ENCODE measurements at places on chromosomes 2 and 18. TPM values are rescaled to one million over a fixed set of nuclear protein-coding genes. Genes with fewer than 3 reads are reported as not detected.

DNA sequence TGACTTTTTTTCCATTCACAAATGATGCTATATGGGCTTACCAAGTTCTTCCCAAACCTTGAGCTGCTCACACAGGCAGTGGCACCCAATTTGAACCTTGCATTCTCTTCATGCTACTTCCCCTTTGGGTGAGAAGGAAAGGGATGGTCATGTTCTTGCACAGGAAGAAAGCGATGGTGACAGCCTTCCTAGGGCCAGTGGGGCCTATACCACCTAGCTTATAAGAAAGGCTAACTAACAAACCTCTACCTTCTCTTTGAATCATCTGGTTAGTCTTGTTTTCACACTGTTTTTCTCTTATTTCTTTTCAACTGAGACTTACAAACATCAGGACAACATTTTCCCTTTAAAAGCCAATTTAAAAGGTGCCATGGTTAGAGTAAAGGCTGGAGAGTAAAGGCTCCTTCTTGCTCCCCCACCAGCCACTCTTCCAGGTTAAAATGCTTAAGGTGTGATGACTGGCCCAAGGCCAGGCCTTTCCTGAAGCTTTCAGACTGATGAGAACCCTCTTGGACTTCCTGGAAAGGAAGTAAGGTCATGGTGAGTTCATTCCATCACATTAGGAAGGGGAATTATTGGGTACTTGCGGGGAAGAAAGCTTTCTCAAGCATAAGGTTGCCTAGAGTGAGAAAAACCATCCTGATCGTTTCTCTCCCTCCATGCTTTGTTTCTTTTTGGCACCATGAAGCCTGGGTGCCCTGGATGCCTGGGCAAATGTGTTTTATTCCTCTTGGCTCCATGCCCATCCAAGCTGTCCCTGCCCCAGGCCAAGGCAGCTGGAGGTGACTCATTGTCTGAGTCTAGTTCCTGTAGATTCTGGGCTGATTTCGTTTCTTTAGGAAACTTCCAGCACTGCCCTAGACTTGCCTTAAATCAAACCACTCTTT is 41.4 kb upstream of the ITGB6 start:
- no peaks in the 10 kb centered on the region for H3K4me1 ChIP-seq
- H3K36me3 ChIP-seq = no peaks in the 10 kb centered on the region
- H3K27ac ChIP-seq = no peak overlapping the region
- H3K27me3 ChIP-seq = peaks cover 11% of the 10 kb centered on the region

- no peaks in the 10 kb centered on the region for H3K4me1 ChIP-seq
- no peak for DNase-seq
- H3K36me3 ChIP-seq = no peaks in the 10 kb centered on the region
- H3K27ac ChIP-seq = no peak overlapping the region
- no peaks in the 10 kb centered on the region for H3K27me3 ChIP-seq
Observed at GRCh38 chr2:78417355-78417754, 608.1 kb upstream of the REG3G start.

DNA sequence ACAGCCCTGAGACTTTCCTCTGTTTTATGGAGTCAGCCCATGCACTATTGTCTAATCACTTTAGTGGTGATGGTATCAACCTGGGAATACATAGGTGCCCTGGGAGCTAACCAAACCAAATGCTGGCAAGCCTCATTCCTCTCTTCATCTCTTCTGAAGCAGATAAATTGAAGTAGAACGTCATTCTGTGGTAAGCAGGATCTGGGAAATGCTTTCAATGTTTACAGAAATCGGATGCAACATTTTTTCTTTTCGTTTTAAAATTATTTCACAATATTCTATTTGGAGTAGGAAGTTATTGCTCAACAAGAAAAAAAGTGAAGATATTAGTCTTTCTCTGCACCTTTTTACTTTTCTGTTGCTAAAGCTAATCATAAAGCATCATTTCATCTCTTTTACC is 114.2 kb downstream of the RBMS1 start:
- no peak for DNase-seq
- H3K4me3 ChIP-seq = no peak overlapping the region
- peaks cover 52% of the 10 kb centered on the region for H3K4me1 ChIP-seq

The TRABD2A gene
- 62.2 TPM for total RNA-seq

DNA sequence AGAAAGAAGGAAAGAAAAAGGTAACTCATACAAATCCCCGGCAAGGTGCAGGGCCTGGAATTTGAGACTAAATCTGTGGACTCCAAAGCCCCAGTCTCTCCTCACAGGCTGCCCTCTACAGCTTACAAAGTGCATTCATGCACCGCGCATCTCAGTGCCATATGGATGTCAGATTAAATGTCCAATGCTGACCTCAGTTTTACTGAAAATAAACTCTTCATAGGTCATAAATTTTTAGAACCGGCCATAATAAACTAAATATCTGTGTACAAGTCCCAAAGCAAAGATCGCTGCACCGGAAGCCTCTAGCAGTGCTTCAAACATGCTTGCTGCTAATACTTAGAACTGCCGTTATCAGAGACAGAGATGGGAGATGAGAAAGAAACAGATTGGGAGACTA is 17.7 kb downstream of the ST6GAL2 start:
- H3K4me3 ChIP-seq = no peak overlapping the region
- no peak overlapping the region for H3K27ac ChIP-seq
- no peak for DNase-seq
- no peaks in the 10 kb centered on the region for H3K36me3 ChIP-seq

The GAREM2 gene
- total RNA-seq = 6.1 TPM

The PRSS56 gene
- not detected for total RNA-seq

DNA sequence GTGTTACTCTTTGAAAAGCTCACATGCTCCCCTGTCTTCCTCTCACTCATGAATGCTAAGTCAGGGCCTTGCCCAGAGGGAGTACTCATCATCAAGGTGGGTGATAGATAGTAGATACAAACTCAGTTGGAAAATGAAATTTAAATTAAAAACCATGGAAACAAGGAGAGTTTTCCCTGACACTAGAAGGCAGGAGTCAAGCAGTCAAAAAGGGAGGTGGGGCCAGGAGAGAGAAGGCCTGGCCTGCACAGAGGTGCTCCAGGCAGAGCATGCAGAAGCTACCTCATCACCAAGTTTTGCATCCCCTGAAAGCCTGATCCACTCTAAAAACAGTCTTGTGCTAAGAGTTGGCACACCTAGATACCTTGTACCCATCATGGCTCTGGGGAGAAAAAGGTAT is 143.7 kb downstream of the MYO5B start:
- H3K4me3 ChIP-seq = no peak overlapping the region
- H3K36me3 ChIP-seq = no peaks in the 10 kb centered on the region
- peaks cover 17% of the 10 kb centered on the region for H3K27me3 ChIP-seq
- no peak overlapping the region for H3K27ac ChIP-seq
- no peak for DNase-seq
- H3K4me1 ChIP-seq = no peaks in the 10 kb centered on the region

DNA sequence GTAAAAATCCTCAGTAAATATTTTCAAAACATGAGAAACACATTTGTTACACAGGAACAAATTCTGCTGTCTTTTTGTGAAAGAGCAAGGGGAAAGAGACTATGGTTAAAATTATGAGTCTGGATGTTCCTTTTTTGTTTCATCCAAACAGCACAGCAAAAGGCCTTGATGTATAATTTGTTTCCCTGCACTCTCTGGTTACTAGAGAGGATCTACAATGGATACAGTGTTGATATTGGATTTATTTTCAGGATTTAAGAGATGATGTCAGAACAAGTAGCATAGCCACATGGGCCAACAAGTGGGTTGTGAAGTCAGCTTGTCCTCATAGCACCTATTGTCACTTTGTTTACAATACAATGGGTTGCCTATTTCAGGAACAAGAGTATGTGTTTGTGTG is 11.3 kb upstream of the ERBB4 start:
- H3K4me3 ChIP-seq = no peak overlapping the region
- H3K27ac ChIP-seq = no peak overlapping the region
- DNase-seq = no peak
- H3K36me3 ChIP-seq = no peaks in the 10 kb centered on the region
- no peaks in the 10 kb centered on the region for H3K27me3 ChIP-seq
- no peaks in the 10 kb centered on the region for H3K4me1 ChIP-seq

DNA sequence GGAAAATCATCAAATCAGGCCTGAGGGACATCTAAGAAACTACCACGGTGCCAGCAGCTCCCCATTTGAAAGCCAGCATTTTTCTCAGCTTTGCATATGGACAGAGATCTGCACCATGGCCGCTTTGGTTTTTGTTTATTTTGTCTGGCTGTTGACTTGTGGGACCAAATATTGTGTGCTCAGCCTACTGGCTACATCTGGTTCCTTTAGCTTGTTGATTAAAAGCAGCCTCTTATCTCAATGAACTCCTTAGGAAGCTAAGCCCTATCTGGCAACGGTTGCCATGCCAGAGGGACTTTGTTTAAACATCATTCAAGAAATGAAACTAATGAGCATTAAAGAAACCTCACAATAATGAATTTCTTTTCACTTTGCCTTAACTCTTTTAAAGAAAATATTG is 32.4 kb upstream of the CCDC150 start:
- no peak overlapping the region for H3K27ac ChIP-seq
- H3K4me1 ChIP-seq = no peaks in the 10 kb centered on the region
- no peak for DNase-seq
- no peak overlapping the region for H3K4me3 ChIP-seq
- H3K27me3 ChIP-seq = peaks cover 14% of the 10 kb centered on the region

GRCh38 chr18:11834772-11835171 is 16.4 kb upstream of the CHMP1B start:
- no peak overlapping the region for H3K27ac ChIP-seq
- no peak for DNase-seq
- no peaks in the 10 kb centered on the region for H3K27me3 ChIP-seq
- no peaks in the 10 kb centered on the region for H3K36me3 ChIP-seq
- no peaks in the 10 kb centered on the region for H3K4me1 ChIP-seq

- H3K36me3 ChIP-seq = no peaks in the 10 kb centered on the region
- no peaks in the 10 kb centered on the region for H3K4me1 ChIP-seq
- H3K27me3 ChIP-seq = no peaks in the 10 kb centered on the region
- no peak overlapping the region for H3K27ac ChIP-seq
- DNase-seq = no peak
Observed at GRCh38 chr18:60549338-60549960, 176.9 kb upstream of the MC4R start.

- no peak overlapping the region for H3K27ac ChIP-seq
- H3K27me3 ChIP-seq = peaks cover under 1% of the 10 kb centered on the region
- H3K36me3 ChIP-seq = no peaks in the 10 kb centered on the region
- H3K4me1 ChIP-seq = no peaks in the 10 kb centered on the region
- H3K4me3 ChIP-seq = no peak overlapping the region
Observed at GRCh38 chr2:62669180-62669579, 36.3 kb upstream of the EHBP1 start.

Data from activated T-helper 1 cell treated with anti-CD3 and anti-CD28 coated beads, Interleukin-12 subunit alpha, Interleukin-12 subunit beta, Interleukin-2, Interleukin-4 antibody, amounts not matched to agents 30 ng/mL and 10 ng/mL and 1 ng/mL, durations not matched to agents 14 hours and 24 hours and 36 hours (primary cell).